Skin of body (tissue), 3 donors: ENCODE measurements at places on chromosomes 13 and 19. TPM values are rescaled to one million over a fixed set of nuclear protein-coding genes. Genes with fewer than 3 reads are reported as not detected.

The ZIK1 gene
- 6.7 TPM for total RNA-seq

The CABP5 gene
- total RNA-seq, result not detected

The MYH14 gene
- total RNA-seq, result 38.4 TPM

The CFD gene
- 79.1 TPM for total RNA-seq

The MICU2 gene
- total RNA-seq, result 43.6 TPM

DNA sequence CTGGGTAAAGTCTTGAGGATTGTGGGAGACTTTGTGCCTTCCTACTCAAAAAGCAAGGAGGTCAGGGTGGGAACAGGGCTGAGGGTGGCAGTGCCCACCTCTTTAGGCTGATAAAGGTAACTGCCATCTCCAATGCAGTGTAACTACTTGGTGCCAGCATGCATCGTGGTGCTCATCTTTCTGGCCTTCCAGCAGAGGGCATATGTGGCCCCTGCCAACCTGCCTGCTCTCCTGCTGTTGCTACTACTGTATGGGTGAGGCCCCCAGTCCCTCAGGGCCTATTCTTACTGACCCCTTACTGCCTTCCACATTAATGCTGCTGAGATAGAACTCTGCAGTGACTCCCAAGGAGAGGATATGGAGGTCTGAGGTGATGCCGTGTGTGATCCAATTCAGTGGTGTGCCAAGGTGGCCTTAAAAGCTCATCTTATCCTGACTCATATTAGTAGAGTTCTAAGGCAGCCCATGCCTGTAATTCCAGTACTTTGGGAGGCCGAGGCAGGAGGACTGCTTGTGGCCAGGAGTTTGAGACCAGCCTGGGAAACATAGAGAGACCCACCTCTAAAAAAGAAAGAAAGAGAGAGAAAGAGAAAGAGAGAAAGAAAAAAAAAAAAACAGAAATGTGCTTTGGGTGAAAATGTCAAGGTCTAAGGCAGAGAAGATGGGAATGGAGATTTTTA lies 9.7 kb upstream of the ARHGAP45 start:
- no peak for DNase-seq

GRCh38 chr19:46759817-46760333 lies 13.6 kb upstream of the STRN4 start:
- peak; percentile 64 for DNase-seq

DNA sequence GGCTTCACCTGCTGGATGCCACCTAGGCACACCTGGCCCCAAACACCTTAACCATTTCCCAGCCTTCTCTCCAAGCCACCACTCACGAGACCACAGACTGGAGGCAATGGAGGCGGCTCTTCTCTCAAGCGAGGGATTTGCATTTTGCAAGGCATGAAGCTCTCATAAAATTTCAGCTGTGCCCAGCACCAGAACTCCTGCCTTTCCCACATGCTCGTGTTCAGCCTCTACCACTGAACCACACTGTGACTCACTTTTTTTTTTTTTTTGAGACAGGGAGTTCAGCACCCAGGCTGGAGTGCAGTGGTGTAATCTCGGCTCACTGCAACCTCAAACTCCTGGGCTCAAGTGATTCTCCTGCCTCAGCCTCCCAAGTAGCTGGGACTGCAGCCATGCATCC lies 10.6 kb downstream of the NANOS3 start:
- DNase-seq, result no peak

- DNase-seq, result no peak
Observed at GRCh38 chr19:22116760-22117159, 64.5 kb downstream of the ZNF257 start.

DNA sequence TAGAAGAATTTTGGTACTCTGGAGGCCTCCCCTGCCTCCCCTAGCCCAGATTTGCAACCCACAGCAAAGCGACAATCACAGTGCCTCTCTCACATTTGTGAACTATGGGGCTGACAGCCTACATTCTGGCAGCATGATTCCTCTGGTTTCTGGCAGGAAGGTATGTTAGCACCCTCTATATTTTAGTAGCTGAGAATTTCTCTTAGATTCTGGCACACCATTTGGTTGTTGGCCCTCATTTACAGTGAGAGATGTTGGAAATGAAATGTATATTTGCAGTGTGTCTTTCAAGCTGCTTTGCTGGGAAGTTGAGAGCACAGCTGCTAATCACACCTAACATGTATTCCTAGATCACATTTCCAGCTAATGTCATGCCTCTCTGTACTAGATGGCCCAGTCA lies 735.0 kb downstream of the FGF9 start:
- DNase-seq, result no peak

DNA sequence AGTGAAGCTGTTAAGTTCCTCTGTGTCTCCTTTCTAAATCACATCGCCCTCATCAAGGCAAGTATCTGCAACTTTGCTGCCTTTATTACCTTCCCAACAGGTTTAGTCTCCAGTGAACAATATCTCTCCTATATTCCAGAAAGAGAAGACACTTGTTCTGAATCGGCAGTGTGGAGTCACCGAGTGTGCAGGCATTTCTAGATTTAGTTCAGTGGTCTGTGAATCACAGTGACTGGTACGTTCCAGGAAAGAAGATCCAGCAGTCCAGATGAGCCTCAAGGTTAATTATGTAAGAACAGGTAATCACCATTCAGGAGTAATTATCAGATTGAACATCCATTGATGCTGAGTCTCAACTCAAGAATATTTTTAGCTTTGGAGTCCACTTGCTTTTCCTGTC lies 497.0 kb downstream of the FOXO1 start:
- no peak for DNase-seq

DNA sequence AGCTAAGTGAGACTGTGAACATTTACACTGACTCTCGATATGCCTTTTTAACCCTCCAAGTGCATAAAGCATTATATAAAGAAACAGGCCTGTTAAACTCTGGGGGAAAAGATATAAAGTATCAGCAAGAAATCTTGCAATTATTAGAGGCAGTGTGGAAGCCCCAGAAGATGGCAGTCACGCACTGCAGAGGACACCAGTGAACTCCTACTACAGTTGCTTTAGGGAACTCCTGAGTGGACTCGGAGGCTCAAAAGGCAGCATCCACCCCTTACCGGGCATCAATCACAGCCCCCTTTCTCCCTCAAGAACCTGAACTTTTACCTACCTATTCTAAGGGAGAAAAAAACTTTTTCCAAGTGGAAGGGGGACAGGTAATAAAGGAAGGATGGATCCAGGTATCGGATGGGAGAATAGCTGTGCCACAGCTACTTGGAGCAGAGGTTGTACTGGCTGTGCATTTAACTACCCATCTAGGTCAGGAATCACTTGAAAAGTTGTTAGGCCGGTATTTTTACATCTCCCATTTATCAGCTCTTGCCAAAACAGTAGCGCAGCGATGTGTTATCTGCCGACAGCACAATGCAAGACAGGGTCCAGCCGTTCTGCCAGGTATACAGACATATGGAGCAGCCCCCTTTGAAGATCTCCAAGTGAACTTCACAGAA lies 80.1 kb downstream of the ZNF486 start:
- no peak for DNase-seq

GRCh38 chr19:24032651-24033050 lies 54.3 kb upstream of the ZNF254 start:
- DNase-seq, result no peak

DNA sequence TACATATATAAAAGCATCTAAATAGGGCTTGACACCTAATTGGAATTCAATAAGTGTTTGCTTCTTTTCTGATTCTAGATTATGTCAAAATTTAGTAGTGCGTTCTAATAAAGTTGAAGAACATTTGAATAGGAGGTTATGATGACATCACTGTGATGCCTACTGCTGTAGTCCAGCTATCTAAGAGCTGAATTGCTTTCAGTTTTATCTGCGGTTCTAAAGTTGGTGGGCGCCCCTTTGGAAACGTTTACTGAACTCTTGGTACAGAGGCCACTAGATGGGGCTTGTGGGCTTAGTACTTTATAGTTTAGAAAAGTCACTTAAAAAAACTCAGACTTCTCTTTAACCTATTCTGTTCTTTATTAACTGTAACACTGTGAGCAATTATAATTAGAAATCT lies 776.9 kb downstream of the GPC5 start:
- no peak for DNase-seq

DNA sequence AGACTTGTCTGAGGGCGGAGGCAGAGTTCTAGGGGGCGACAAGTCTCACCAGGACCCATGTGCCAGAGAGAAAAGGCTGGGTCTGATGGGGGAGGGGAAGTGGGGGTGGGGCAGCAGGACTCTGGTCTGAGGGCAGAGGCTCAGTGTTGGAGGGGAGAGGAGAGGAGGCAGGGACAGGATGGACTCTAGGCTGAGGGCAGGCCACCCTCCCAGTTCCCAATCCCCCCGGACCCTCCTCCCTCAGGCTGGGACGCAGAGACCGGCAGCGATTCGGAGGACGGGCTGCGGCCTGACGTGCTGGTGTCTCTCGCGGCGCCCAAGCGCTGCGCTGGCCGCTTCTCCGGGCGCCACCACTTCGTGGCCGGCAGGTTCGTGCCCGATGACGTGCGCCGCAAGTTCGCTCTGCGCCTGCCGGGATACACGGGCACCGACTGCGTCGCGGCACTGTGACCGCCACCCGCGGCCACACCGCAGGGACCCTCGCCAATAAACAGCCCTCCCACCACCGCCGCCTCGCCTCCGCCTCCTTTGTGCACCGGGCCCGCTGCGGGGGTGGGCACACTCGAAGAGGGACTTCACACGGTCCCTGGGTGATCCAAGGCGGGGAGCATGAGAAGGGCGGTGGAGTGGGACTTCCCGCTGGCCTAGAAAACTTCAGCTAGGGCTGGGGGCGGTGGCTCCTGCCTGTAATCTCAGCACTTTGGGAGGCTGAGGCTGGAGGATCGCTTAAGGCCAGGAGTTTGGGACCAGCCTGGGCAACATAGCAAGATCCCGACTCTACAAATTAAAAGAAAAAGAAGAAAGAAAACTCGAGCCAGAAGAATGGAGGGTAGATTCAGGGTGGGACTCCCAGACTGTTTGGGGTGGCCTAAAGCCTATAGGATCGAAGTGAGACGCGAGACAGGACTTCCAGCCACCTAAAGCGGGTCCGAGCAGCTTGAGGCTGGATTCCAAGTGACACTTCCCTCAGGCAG lies 703 bp upstream of the CILP2 start:
- no peak for DNase-seq

GRCh38 chr19:50702871-50703829 lies 16.5 kb downstream of the SHANK1 start:
- DNase-seq, result no peak

DNA sequence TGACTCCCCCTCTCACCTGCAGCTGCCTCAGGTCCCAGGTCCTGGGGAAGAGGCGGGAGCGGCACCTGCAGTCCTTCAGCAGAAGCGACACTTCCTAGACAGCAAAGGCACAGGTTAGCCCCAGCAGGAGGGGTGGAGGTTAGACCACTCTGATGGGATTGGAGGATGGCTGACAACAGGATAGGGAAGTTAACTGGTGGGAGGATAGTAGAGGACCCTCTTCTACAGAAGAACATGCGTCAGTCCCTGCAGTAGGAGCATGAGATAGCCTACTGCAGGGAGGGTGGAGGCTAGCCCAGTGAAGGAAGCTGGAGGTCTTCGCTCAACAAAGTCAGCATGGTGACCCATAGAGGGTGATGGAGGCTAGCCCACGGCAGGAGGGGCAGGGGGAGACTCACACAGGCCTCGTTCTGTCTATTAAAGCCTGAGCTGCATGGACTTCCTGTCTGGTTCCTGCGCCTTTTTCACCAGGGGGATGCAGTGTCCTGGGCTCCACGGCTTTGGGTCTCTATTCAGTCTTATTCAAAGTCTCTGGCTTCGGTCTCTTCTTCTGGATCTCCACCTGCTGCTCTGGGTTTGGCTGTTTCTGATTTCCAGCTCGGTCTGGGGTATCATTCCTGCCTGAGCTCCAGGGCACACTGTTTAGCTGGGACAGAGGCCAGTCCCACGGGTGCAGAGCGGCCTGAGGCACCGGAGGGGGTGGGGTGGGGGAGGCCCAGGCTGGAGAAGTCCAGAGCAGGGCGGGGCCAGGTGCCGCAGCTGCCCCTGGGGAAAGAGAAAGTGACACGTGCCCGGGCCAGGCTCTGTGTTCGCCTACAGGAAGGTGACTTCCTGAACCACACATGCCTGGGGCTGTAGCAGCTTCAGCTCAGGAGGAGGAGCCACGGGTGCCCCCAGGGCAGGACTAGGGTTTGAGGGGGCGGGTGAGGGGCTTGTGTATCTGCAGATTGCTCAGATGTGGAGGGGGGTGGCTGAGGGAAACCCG lies 7.3 kb downstream of the IFNL3 start:
- DNase-seq, result no peak

DNA sequence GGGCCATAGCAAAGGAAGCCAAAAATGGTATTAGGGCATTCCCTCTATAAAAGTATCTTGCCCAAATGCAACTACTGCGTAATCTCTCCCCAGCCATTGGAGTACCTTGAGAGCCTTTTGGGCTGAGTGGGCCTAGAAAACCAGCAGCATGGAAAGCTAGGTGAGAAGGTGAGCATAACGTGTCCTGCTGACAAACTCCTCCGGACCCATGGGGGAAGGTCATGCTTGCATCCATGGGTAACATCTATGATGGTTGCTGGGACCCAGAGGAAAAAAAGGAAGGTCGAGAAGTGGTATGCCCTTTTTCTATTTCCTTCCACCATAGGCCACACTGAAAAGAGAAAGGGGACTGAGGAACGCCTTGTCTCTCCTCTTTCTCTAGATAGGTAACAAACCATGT lies 57.4 kb downstream of the ZNF728 start:
- no peak for DNase-seq

DNA sequence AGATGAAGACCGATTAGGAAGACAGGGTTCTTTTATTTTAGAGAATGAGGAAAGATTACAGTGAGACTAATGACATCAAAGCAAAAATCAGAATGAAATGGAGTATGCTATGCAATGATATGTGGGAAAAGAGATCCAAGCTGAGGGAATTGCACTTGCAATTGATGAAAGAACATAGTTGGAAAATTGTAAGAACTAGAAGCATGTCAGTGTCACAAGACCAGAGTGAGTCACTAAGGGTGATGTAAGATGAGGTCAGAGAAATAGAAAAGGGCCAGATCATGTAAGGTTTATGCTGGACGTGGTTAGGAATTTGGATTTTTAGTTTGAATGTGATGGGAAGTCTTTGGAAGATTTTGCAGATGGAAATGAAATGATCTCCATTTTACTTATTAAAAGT lies 1937.3 kb downstream of the OLFM4 start:
- no peak for DNase-seq

GRCh38 chr19:52533901-52534300 lies 6.4 kb downstream of the ZNF808 start:
- DNase-seq, result no peak

DNA sequence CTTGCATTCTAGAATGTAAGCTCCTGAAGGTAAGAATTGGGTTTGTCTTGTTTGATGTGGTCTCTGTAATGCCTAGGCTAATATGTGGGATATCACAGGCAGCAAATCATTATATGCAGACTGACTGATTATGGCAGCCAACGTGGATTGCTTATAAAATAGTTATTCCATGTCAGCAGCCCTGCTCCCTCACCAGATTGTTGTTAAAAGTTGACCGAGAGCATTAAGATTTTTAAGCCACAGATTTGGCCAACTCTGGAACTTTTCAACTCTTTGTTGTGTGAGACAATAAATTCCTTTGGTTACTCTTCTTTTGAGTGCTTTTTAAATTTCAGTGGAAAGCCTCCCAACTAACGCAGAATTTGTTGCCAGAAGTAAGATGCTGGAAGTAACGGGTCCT lies 92.6 kb upstream of the FAM216B start:
- no peak for DNase-seq

- DNase-seq, result no peak
Observed at GRCh38 chr13:79451500-79451962, 29.4 kb upstream of the NDFIP2 start.

GRCh38 chr13:27151798-27152599 lies 19.6 kb downstream of the USP12 start:
- DNase-seq, result no peak

- peak; percentile 28 for DNase-seq
Observed at GRCh38 chr19:913080-913748, at the start of gene R3HDM4. TSS of gene R3HDM4 (minus strand) at chr19:913219. CDS start at chr19:913157, 62 bp downstream.
